ENCODE measurements at places on chromosomes 4 and X.

GRCh38 chrX:129613596-129613995 is 41.2 kb downstream of the APLN start:
- DNase-seq, result no peak

- no peak for DNase-seq
Measured at GRCh38 chr4:145785391-145786008, 105.6 kb downstream of the C4orf51 start.

DNA sequence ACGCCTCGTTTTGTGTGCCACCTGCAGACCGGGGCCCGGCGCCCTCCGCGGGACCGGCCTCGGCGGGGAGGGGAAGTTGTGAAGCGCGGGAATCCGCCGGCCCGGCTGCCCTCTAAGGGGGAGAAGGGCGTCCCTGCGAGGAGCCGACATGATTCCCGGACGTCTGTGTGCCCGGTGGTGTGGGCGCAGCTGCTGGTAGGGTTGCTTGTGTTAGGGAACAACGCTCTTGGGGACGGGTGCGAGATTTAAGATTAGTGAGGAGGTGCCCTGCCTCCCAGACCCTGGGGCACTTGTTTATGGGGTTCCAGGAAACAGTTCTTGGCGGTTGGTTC is 627 bp downstream of the CDKN2AIP start:
- DNase-seq, result no peak

GRCh38 chrX:134236626-134237614 is at the start of gene CCDC160:
CCDC160 (plus strand) TSS chrX:134237182; CDS start chrX:134244801, 7,619 bp downstream.
- DNase-seq, result peak; percentile 22

DNA sequence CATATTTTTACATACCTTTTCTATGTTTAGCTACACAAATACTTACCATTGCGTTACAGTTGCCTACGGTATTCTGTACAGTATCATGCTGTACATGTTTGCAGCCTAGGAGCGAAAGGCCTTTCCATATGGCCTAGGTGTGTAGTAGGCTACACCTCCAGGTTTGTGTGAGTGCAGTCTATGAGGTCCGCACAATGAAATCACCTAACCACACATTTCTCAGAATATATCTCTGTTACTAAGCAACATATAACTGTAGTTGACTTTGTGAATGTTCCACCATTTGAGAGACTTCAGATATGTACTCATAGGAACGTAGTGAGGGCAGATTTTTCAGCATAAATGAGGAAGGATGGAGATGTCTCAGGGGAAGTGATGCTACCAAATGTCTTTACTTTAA is 62.6 kb downstream of the WWC2 start:
- no peak for DNase-seq

GRCh38 chr4:61173799-61174198 is 26.3 kb upstream of the ADGRL3 start:
- no peak for DNase-seq

GRCh38 chr4:119130365-119131065 is 5.1 kb upstream of the MYOZ2 start:
- no peak for DNase-seq

- no peak for DNase-seq
Measured at GRCh38 chr4:53671757-53672156, 80.5 kb upstream of the LNX1 start.

- no peak for DNase-seq
Measured at GRCh38 chrX:115023811-115024210, 6.4 kb upstream of the IL13RA2 start.

- DNase-seq, result no peak
Measured at GRCh38 chr4:73901031-73901430, 31.8 kb downstream of the CXCL1 start.

DNA sequence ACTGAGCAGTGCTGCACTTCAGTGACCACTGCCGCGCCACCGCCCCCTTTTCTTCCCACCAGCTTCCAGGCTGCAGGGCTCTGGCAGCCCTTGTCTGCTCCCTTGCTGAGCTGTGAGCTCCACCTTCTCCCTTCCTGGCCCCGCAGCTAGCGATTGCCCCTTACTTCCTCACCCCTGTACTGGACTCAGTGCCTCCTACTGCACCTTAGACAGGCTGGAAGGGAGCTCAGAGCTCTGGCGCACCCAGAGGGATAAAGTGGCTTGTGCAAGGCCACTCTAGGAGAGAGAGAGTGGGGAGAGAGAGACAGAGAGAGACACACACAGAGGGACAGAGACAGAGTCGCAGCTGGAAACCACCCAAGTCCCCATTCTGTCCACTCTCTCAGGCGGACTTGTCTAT is 6.0 kb downstream of the RASL11B start:
- no peak for DNase-seq

DNA sequence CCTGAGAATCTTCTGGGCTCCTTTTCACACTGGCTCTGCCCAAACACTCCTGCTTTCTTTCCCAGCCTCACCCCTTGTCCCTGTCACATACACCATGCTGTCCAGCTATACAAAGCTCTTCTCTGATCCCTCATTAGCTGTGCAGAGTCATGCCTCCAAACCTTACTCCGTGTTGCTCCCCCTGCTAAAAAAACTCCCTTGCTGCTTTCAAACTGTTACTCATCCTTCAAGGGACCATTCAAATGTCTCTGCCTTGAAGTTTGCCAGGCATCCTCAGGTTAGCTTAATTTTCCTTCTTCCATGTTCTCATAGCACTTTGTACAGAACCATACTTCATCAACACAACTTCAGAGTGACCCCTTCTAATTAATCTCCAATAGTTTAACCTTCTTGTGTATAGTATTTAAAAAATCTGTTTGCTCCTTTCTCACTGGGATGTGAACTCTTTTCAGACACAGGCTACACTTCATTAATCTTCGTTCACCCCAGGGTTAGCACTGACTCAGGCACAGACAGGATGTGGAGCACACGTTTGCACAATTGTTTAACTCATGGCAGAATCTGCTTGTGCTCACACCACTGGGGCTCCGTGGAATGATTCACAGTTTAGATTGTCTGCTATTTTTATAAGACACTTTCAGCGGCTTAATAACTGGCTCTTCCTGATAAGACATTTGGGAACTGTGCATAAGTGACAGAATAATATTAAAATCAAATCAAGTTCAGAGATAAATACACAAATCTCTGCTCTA is 21.4 kb upstream of the SEL1L3 start:
- no peak for DNase-seq

- DNase-seq, result no peak
Measured at GRCh38 chr4:85409251-85409650, 65.7 kb upstream of the ARHGAP24 start.

GRCh38 chr4:147821555-147821954 is 89.7 kb downstream of the ARHGAP10 start:
- DNase-seq, result no peak

- DNase-seq, result no peak
Measured at GRCh38 chr4:183096276-183096965, 2.6 kb upstream of the WWC2 start.

GRCh38 chrX:74372272-74372671 is 49.0 kb upstream of the SLC16A2 start:
- DNase-seq, result no peak

DNA sequence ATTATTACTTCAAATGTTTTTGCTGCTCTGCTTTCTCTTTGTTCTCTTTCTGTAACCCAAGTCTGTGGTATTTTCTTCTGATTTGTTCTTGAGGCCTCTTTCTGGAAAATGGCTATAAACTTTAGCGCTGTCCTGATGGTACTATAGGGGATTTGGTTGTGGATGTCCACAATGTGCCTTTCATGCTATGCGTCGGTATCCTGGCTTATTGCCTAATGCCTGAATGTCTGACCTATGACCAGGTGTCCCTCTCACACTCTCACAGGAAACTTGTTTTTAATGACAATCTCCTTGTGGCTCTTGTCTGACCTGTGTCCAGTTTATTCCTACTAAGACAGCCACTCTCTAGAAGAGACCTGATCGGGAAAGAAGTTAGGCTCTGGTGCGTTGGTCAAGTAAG is 222.4 kb upstream of the NR3C2 start:
- no peak for DNase-seq

DNA sequence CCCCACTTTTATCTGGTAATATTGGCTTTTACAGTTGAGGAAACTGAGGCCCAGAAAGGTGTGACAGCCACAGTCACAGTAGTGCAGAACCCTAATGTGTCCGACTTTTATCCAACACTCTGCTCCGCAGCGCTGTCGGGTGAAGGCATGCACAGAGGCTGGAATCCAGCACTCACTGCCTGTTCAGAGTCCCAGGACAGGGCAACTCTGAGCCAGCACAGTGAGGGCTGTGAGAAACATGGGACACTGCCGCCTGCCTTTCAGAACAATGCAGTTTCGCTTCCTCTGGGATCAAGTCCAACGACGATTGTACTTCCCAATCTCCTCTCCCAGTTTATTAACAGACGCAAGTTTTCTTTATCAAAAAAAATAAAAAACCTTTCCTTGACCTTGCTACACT is 41.9 kb upstream of the PDGFRA start:
- DNase-seq, result no peak

DNA sequence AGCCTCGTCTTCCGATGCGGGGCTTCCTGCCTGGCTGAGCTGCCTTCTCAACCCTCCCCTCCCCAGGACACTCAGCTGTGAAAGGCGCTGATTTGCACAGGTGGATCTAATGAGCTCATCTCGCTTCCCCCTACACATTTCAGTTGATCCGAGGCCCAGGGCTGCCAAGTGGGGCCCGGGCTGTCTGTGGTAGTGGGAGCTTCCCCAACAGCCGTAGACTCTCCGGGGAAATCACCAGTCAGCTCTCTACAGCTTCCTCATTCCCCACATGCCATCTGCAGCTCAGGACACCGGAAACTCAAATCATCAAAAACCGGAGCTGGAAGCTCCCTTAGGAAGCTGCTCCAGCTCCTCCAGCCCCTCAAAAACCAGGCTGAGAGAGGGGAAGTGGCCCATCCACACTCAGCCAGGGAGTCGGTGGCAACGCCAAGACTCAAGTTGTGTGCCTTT is 56.2 kb downstream of the SMIM20 start:
- DNase-seq, result no peak

DNA sequence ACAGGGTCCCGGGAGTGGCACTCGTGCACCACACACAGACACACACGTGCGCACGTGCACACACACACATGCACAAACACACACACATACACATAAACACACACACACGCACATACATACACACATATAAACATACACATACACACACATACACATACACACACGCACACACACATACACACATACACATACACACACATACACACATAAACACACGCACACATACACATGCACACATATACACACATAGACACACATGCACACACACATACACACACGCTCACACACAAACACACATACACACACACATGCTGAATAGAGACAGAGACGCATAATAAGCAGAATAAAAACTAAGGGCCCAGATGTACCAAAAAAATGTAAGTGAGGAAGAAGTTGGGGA is 332.2 kb upstream of the CXorf51B start:
- no peak for DNase-seq

- no peak for DNase-seq
Measured at GRCh38 chrX:39196192-39197102, 395.2 kb downstream of the MID1IP1 start.

DNA sequence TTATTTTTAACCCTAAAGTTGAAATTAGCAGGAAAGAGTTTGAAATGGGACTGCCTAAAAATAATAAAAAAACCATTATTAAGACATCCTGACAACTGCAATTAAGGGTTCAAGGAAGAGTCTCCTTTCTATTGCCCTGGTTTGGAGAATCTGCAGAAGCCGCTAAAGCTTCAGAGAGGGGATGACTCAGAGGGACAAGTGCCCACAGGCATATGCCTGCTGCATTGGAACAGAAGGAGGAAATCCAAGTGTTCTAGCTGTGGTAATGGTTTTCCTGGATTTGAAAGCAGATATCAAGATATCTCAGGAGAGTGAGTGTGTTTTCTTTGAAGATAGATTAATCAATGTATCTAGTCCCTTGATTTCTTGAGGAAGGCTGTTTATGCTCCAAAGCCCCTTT is 235.1 kb upstream of the TAPT1 start:
- DNase-seq, result no peak

DNA sequence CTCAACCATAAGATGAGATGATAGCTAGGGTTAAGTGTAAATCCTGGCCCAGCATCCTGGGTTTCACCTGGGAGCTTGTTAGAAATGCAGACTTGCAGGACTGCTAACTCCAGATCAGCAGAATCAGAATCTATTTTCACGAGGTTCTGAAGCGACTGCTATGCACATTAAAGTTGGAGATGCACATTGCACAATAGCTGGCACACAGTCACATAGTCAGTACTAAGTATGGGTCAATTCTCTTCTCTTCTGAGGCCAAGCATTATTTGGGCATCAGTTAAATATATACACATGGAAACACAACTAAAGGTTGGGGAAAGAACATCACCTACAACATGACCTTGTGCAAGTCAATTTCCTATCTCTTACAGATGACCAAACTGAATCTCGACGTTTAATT is 155.1 kb upstream of the FGF13 start:
- DNase-seq, result no peak

DNA sequence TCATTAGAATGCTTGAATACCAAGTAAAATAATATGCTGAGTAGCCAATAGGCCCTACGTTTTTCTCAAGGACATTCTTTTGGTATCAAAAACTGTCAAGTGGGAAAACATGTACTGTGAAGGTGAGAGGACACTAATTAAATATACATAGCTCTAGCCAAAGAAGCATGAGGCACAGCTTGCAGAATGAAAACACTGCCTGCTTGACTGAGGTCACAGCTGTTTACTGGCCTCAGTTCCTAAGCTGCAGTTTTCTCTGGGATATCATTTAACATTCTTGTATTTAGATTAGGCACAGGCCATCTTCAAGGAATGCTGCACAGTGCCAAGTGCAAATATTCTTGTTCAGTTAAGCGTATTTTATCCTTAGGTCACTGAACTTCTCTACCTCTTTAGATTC is 78.6 kb downstream of the NAP1L3 start:
- DNase-seq, result no peak

DNA sequence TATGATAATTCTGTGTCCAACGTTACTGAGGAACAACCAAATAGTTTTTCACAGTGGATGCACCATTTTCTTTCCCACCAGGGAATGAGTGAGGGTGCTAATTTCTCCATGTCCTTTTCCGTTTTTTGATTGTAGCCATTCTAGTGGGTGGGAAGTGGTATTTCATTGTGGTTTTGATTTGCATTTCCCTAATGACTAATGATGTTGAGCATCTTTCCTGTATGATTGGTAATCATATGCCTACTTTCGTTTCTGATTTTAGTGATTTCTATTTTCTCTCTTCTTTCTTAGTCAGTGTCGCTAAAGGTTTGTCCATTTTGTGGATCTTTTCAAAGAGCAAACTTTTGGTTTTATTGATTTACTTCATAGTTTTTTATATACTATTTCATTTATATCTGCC is 32.1 kb upstream of the TEX13D start:
- DNase-seq, result no peak

GRCh38 chrX:821327-822107 is 190.9 kb downstream of the SHOX start:
- DNase-seq, result no peak

DNA sequence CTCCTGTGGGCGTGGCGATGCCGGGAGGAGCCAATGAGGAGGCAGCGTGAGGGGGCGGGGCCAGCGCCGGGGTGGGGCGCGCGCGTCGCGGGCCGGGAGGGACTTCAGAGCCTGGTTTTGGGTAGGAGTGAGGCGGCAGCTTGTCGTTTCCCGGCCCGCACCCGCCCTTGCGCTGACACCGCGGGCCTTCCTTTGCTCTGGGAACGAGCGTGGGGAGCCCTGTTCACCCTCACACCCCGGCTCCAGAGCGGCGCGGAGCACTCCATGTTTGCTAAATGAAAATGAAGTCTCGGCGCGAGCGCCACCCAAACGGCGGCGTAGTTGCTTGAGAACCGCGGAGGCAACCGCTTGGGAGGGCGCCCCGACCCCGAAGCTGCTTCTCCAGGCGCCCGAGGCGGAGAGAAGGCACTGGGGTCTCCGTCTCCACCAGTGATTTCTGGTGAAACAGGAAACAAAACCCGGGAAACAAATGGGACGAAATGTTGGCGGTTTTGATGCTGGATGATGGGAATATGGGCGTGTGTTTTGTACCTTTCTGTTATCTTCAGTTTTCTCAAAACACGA is 497 bp upstream of the GRPEL1 start:
- no peak for DNase-seq
